ENCODE measurements at places on chromosomes 4 and X. TPM values are rescaled to one million over a fixed set of nuclear protein-coding genes. Genes with fewer than 3 reads are reported as not detected.

RAB40AL gene
- 1.2 TPM for total RNA-seq

PCDH10 gene
- total RNA-seq = 70.8 TPM

RRH gene
- total RNA-seq = 1.2 TPM

DNA sequence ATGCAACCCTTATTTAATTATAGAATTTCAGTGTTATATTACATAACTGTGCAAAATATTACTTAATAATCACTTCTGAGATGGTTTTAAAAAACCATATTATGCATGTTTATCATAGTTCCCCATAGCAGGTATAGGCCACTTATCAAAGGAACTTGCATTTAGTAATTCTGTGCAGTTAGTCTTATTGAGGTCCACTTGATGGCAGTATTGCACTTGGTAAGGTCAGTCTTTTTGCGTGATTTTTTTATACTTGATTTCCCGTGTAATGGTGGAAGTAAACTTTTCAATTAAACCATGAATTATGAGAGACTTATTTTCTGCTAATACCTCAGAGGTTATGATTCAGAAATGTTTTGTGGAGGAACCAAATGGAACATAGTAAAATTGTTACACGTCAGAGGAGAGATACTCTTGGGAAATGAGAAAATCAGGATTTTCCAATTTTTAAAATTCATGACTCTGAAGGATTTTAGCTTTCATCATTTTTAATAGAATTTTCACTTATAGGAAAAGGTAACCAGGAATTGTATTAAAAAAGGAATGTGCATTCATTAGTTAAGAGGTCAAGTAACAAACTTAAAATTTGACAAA, 230.0 kb downstream of the CCSER1 start:
- H3K4me3 ChIP-seq = no peak overlapping the region
- no peak for DNase-seq
- no peaks in the 10 kb centered on the region for H3K4me1 ChIP-seq

- H3K4me1 ChIP-seq = peaks cover 20% of the 10 kb centered on the region
- no peak overlapping the region for H3K4me3 ChIP-seq
- H3K36me3 ChIP-seq = no peaks in the 10 kb centered on the region
- H3K27ac ChIP-seq = no peak overlapping the region
- DNase-seq = no peak
- H3K27me3 ChIP-seq = no peaks in the 10 kb centered on the region
These were observed 147.6 kb downstream of the PPP3CA start for GRCh38 chr4:101199507-101200285.

- no peak overlapping the region for H3K4me3 ChIP-seq
- no peaks in the 10 kb centered on the region for H3K36me3 ChIP-seq
- no peak for DNase-seq
- no peaks in the 10 kb centered on the region for H3K27me3 ChIP-seq
- H3K4me1 ChIP-seq = peaks cover 2% of the 10 kb centered on the region
These were observed 44.8 kb downstream of the GRIA2 start for GRCh38 chr4:157265281-157265680.

- DNase-seq = no peak
- H3K4me1 ChIP-seq = no peaks in the 10 kb centered on the region
- H3K36me3 ChIP-seq = no peaks in the 10 kb centered on the region
- H3K4me3 ChIP-seq = no peak overlapping the region
These were observed 61.3 kb upstream of the NFKB1 start for GRCh38 chr4:102439812-102440211.

DNA sequence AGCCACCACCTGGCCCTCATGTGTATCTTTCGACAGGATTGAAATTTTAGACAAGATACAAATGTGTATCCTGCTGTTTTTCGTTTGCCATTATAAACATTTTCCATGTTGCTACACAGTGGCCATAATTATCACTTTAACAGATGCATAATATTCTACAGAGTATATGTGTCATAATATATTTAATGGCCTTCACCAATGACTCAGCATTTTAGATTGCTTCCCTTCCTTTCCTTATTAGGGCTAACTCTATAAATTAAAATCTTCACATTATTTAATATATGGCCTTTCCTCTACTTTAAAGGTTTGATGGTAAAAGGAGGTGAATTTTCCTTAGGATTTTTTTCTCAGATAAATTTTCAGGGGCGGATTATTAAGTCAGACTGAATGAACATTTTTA, 97.4 kb downstream of the HS6ST2 start:
- H3K36me3 ChIP-seq = no peaks in the 10 kb centered on the region
- DNase-seq = no peak
- H3K27ac ChIP-seq = no peak overlapping the region
- no peak overlapping the region for H3K4me3 ChIP-seq
- H3K27me3 ChIP-seq = no peaks in the 10 kb centered on the region

- no peaks in the 10 kb centered on the region for H3K27me3 ChIP-seq
- no peaks in the 10 kb centered on the region for H3K36me3 ChIP-seq
- no peak for DNase-seq
- H3K4me3 ChIP-seq = no peak overlapping the region
- no peaks in the 10 kb centered on the region for H3K4me1 ChIP-seq
These were observed 28.0 kb upstream of the ATP6AP2 start for GRCh38 chrX:40552768-40553167.

Measured in thoracic aorta (tissue), 2 donors.